Fibroblast of skin of right biceps (primary cell): ENCODE measurements at places on chromosomes 6 and 20.

DNA sequence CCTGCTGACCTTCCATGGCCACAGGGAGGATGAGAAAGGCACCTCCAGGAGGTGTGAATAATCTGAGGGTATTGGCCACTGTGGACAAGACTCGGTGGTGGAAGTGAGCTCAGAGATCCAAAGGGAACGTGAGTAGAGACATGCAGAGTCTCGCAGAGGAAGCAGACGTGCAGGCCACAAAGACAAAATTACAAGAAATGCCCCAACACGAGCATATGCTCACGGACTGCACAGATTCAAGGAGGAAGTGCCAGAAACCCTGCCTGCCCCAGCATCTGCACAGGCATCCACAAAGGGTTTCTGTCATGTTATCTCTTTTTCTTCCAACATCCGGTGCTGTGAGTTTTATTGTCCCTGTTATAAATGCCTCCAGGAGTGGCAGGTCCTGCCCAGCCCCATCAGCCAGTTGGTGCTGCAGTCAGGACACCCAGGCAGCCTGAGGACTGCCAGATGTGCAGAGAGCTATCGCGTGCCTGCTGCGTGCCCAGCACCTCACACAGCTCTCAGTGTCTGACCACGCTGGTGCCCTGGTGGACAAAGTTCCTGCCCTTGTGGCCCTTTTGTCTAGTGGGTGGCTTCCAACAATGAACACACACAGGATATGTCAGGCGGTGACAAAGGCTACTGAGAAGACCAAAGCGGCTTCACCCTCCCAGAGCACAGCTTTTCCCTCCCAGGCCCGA, 34.0 kb upstream of the FANCE start:
- no peak for DNase-seq

- no peak for DNase-seq
Observed at GRCh38 chr6:7973584-7973983, 63.0 kb upstream of the TXNDC5 start.

DNA sequence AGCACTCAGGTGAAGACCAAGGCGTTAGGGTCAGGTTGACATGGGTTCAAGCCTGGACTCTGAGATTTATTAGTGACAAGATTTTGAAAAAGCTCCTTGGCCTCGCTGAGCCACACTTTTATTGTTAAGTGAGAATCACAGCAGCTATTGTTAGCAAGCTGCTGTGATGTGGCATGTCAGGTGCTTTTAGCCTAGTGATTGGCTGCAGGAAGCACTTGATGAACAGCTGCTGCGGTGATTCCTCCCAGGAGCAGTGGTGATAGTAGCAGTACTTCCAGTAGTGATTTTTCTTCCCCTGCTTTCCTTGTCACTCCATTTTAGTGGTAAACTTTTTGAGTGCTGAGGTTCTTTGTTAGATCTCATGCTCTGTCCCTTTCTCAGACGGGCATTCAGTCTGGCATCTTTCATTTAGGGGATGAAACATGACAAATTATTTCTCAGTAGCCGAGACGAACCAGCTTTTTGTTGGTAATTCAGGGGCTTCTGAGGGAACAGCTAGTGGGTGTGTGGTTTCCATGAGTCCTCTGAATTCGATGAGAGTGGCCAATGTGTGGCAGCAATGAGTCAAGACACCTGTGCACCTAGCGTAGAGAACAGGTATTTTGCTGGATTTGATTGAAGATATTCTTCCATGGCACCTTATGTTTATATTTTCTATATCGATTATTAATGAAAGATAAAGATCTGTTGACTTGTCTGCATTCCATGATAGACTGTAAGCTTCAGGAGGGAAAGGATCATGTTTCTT, 696.7 kb downstream of the DHX35 start:
- no peak for DNase-seq

- peak; percentile 61 for DNase-seq
Observed at GRCh38 chr20:32332614-32333013, 25.5 kb upstream of the ASXL1 start.

- no peak for DNase-seq
Observed at GRCh38 chr20:59589086-59589684, 15.2 kb upstream of the PHACTR3 start.

GRCh38 chr6:99811636-99812035, 182.4 kb downstream of the MCHR2 start:
- DNase-seq, result no peak

DNA sequence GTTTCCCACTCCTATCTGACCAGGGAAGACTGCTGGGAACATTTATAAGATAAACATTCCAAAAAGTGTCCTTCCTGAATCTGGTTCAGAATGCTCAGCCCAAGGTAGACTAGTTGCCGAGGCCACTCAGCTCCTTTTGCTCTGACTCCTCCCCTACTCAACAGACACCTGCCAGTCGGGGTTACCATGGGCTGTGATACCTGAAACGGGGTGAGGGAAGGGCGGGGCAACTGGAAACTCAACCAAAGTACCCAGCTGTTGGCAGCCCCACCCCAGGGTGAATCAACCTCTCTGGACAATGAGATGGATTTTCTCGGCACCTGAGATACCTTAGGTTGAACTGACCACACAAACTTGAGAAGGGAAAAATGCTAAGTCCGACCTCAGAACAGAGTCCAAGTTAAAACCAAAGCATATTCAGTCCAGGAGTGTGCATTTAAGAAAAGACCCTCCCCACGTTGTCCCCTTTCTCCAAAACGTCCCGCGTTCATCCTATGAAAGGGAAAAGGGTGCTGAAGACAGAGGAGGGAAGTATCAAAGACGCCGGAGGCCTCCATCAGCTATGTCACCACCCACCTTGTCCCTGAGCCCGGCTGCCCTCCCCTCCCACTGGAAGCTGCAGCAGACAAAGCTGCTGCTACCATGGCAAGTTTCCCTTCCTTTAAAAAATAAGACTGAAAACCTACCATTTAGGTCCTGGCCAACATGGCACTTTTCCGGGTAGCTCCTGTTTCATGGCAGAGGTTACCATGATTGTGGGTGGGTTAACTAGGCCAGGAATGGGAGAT, 100.1 kb downstream of the SLC23A2 start:
- DNase-seq, result no peak

DNA sequence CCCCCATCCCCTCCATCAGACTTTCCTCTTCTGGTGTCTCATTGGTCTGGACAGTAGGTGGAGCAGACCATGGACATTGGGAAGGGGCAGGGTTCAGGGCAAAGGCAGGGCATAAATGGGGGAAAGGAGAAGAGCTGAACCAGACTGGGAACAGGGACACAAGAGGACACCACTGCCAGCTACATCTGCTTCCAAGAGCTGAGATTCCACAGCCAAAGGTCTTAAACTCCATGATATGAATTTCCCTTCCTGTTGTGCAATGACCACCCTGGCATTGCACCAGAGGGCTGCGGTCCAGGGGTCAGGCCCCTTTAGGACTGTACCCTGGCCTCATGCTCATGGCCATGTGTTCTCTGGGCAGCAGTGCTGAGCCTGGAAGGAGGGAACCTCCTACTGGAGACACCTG, 137.9 kb downstream of the MAFB start:
- DNase-seq, result no peak

GRCh38 chr6:85273870-85274269, 176.0 kb upstream of the NT5E start:
- DNase-seq, result peak; percentile 35

DNA sequence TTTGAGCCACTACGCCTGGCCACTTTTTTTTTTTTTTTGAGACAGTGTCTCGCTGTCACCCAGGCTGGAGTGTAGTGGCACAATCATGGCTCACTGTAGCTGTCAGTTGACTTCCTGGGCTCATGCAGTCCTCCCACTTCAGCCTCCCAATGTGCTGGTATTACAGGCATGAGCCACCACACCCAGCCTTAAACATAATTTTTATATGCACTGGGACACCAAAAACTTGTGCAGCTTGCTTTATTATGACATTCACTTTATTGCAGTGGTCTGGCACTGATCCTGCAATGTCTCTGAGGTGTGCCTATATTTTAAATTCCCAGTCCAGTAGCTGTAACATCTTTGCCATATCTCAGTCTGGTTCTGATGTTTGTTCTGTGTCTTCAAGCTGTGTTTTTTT, 34.7 kb downstream of the KAT14 start:
- DNase-seq, result no peak

DNA sequence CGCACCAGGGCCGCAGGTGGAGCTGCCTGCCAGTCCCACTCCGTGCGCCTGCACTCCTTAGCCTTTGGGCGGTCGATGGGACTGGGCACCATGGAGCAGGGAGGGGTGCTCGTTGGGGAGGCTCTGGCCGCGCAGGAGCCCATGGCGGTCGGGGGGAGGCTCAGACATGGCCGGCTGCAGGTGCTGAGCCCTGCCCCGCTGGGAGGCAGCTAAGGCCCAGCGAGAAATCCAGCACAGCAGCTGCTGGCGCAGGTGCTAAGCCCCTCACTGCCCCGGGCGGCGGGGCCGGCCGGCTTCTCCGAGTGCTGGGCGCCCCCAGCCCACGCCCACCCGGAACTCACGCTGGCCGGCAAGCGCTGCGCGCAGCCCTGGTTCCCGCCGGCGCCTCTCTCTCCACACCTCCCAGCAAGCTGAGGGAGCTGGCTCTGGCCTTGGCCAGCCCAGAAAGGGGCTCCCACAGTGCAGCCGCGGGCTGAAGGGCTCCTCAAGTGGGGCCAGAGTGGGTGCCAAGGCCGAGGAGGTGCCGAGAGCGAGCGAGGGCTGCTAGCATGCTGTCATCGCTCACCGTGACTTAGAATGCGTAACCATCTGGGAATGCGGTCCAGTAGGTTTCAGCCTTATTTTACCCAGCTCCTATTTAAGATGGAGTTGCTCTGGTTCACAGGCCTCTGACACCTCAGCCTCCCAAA, 77.3 kb downstream of the C6orf52 start:
- no peak for DNase-seq

DNA sequence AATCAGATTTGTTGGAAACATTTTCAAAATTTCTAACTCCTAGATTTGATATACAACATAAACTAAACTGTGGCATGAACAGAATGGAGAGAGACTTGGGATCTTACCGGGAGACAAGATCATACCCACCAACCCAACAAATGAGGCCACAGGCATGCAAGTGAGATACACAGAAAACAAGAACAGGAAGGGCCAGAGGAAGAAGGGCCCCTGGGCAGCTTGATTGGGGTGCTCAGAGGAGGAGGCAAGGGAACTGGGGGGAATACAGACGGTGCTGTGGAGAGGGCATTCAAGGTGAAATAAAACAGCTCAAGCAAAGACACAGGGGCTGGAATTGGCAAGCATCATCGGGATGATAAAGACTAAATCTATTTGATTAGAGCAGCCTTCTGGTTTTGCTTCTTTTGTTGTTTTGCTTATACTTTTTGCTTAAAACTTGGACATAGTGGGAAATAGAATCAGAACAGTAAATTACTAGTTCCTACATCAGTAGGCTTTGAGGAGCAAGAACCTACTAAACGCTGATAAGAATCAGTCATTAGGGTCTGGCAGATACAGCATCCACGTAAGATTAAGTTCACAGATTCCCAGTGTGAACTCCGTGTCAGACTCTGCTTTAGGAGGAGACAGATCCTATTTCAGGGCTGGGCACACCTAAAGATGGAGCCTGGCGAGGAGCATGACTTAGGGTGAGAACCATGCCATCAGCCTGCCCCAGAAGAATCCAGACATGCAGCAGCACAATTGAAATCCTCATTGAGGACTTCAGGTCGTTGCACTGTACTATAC, 3.5 kb upstream of the RAMACL start:
- DNase-seq, result no peak

- DNase-seq, result peak; percentile 31
Observed at GRCh38 chr6:30618270-30618797, 694 bp downstream of the MRPS18B start.

GRCh38 chr6:1263039-1263849, 48.7 kb upstream of the FOXQ1 start:
- DNase-seq, result peak; percentile 76

DNA sequence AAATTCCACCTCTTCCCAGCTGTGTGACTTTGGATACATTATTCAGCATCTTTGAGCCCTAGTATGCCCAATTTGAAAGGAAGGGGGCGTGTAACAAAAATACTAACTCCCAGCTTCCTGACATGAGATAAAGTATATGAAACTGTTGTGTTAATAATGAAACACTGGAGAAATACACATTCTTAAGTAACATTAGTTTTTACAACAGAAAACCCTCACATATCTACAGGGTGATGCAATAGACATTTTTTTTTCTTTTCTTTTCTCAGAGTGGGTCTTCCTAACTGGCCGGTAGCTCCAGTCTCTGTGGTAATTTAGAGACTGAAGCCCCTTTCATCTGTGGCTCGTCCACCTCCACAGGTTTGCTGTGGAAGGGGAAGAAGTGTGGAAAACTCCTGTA, 79.5 kb downstream of the CD83 start:
- DNase-seq, result no peak

- DNase-seq, result no peak
Observed at GRCh38 chr6:103047567-103047966, 1654.1 kb downstream of the GRIK2 start.

DNA sequence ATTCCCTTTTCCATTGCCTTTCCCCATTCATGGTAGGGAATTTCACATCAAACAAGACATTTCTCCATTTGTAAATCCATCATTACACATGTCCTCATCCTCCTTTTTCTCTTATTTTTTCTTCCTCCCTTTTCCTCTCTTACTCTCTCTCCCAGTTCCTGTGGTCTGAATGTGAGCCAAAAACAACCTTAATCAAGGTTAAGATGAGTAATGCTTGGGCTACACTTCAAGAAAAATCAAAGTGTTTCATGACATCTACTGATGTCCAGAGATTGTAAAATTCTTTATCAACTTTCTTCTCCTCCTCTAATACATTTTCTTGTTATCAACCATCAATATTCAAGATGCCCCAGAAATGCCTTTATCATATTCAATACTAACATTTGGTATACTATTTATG, 208.0 kb upstream of the PRND start:
- DNase-seq, result peak; percentile 90

GRCh38 chr6:32177183-32177787, 920 bp upstream of the RNF5 start:
- DNase-seq, result no peak
